ENCODE measurements at places on chromosomes 2 and 18.

GRCh38 chr2:36577884-36578283 lies 20.1 kb downstream of the FEZ2 start:
- no peak for DNase-seq

DNA sequence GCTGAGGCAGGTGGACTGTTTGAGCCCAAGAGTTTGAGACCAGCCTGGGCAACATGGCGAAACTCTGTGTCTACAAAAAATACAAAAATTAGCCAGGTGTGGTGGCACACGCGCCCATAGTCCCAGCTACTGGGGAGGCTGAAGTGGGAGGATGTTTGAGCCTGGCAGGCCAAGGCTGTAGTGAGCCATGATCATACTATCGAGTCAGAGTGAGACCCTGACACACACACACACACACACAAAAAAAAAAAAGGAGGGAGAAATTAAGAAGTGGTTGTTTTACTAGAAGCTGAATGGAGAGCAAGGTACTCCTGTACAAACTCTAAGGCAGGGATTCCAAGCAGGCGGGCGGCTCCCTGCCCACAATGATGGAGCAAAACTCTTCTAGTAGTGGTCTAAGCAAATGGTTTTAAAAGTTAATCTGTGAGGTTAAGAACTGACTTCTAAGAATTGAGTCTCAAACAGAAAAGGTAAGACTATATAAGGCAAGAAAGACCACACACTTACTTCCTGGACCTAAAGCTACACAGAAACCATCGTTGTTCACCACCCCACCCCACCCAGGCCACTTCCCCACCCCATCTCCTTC lies 2.6 kb downstream of the ANKRD44 start:
- DNase-seq = no peak

DNA sequence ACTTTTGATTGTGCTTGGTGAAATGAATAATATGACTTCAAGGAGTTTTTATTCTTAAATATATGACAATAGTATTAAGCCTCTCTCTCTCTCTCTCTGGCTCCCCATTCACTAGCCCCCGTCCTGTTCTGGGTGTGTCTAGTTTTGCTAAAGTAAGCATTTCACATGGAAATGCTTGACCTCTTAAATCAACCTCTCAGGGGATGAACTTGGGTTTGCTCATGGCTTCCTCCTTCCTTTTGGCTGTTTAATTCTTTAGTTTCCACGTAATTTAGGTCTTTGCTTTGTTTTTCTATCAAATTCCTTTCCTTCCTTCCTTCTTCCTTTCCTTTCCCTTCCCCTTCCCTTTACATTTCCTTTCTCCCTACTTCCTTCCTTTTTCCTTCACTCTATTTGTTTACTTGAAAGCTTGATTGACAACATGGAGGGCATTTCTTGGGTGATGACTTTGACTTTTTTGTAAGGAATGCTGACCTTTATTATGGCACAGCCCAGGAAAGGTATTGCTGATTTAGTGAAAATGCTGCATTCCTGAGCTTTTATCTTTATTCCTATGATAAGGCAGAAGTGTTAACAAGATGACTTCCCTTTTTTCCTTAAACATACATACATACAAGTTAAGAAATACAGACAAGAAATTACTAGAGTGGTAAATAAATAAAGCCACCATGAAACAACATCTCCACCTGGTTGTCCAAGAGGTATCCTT lies 3.6 kb downstream of the DPP4 start:
- no peak for DNase-seq

GRCh38 chr2:67499989-67500388 lies 102.9 kb downstream of the ETAA1 start:
- DNase-seq = no peak

DNA sequence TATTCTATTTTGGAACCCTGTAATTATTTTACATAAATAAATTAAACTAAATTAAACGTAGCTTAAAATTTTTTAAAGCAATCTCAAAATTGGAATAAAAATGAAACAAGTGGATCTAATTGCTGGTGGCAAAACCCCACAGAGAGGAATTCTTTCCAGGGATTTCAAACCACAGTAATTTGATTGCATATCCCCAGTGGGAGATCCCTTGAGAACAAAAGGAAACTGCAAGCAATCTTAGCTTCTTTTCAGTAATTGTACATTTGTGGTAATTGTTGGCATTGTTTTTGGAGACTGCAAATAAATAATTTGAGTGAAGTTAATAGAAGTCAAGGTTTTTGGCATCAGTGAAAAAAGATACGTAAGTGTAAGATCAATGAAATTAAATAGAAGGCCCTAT lies 58.7 kb upstream of the MYCN start:
- DNase-seq = no peak

GRCh38 chr2:15346624-15347023 lies 214.5 kb downstream of the NBAS start:
- no peak for DNase-seq

DNA sequence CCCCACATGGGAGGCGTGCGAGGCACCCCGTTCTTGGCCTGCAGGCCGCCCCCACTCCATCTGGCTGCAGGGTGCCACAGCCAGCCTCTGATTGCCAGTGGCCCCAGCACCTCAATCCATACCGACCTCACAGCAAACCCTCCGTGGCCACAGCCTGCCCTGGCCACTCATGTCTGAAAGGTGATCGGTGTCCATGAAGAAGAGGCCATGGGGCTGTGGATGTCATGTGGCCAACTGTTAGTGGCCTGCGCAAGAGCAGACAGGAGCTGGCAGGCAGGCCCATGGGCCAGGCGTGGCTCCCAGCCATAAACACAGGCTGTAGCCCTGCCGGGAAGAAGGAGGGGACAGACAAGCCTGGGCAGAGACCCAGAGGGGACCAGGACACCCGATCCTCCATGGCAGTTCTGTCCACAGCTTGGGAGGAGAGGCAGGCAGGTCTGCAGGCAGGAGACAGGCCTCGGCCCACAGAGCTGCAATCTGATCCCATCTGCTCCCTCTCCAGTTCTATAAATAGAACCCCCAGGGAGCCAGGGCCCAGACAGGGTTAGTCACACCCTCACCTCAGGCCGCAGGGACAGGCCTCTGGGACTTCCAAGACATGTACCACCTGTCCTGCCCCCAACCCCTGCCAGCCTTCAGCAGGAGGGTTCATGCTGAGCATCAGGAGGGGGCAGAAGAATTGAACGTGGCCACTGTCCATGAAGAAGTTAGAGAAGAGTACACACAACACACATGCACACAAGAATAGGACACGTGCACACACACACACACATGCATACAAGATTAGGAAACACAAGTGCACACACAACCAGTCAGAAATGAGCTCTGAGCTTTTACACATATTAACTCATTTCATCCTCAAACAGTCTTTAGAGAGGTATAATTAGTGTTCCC lies 16.9 kb downstream of the STEAP3 start:
- DNase-seq = no peak

DNA sequence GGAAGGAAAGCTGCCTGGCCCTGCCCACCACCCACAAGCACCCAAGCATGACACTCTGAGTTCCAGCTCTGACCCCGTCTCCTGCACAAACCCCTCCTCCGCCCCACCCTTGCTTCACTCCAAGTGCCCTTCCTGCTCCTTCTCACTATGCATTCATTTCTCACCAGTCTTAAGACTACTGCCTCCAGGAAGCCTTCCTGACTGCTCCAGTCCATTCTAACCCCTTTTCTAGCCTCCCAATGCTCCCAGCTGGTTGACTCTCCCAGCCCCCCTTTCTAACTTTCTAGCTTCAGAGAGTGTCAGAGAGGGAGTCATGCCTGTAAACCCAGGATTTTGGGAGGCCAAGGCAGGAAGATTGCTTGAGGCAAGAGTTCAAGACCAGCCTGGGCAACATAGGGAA lies 8.2 kb upstream of the NAGK start:
- DNase-seq = no peak

GRCh38 chr2:28627722-28628480 lies 123.7 kb upstream of the PPP1CB start:
- DNase-seq = no peak

GRCh38 chr18:62768558-62768943 lies 53.2 kb downstream of the PHLPP1 start:
- no peak for DNase-seq

DNA sequence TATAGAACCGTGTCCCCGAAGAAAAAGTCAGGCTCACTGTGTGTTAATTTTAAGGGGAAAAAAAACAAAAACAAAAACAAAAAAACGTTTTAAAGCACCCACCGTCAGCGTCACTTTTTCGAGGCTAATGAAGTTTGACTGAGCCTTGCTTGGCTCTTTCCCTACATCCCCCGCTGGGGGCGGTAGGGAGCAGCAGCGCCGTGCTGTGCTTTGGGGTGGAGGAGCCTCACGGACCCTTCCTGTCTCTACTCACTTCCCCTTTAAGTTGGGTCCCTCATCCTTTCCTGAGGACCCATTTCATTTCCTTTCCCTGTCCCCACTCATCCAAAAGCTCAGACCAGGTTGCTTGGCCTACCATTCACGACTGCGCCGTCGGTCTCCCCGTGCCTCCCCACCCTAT lies 82.8 kb upstream of the RPL31 start:
- no peak for DNase-seq

GRCh38 chr2:42367835-42368234 lies 6.8 kb upstream of the COX7A2L start:
- DNase-seq = no peak

GRCh38 chr2:96894151-96894531 lies 24.3 kb upstream of the SEMA4C start:
- no peak for DNase-seq

DNA sequence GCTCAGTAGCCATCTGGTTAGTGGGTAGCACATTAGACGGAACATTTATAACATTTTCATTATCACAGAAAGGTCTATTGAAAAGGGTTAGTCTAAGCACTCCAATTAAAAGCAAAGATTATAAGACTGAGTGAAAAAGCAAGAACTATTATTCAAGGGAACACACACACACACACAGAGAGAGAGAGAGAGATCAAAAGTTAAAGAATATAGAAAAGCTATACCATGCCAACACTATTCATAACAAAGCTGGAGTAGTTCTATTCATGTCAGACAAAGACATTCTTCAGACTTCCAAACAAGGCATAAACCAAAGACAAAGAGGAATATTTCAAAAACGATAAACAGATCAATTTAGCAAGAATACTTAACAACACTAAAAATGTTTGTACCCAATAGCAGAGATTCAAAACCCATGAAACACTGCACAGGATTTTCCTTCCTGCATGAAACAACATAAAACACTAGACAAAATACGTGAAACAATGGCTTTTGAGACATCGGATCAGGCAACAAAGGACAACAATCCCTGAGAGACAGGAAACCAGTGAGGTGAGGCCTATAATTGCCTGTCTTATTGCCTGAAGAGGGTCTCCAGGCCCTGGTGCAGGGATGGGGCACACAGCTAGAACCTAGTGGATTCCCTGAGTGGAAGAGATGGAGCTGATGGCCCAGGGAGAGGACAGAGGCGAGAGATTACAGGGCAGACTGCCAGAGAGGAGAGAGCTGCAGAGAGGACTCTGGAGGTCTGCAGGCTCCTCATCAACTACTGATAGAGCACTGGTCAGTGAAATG lies 83.6 kb upstream of the NPAS2 start:
- no peak for DNase-seq

GRCh38 chr2:163556511-163556910 lies 179.3 kb downstream of the FIGN start:
- DNase-seq = no peak

DNA sequence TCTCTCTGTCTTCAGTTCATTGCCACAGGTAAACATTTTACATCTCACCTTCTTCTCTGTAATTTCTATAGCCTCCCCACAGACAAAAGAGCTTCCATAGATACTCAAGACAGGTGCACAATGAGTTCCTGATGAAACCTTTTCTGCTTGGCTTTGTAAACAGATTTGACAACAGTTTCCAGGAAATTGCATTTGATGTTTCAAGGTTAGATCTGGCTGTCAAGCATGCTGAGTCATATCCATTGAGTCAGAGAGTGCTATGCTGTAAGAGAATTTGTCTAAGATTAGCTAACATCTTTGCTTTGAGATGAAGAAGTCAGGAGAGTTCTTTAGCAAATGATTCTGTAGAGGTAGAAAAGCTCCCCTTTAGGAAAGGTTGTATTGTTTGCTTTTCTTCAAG lies 40.6 kb upstream of the MAP2 start:
- no peak for DNase-seq

GRCh38 chr2:150885774-150886386 lies 375.8 kb downstream of the RBM43 start:
- no peak for DNase-seq

DNA sequence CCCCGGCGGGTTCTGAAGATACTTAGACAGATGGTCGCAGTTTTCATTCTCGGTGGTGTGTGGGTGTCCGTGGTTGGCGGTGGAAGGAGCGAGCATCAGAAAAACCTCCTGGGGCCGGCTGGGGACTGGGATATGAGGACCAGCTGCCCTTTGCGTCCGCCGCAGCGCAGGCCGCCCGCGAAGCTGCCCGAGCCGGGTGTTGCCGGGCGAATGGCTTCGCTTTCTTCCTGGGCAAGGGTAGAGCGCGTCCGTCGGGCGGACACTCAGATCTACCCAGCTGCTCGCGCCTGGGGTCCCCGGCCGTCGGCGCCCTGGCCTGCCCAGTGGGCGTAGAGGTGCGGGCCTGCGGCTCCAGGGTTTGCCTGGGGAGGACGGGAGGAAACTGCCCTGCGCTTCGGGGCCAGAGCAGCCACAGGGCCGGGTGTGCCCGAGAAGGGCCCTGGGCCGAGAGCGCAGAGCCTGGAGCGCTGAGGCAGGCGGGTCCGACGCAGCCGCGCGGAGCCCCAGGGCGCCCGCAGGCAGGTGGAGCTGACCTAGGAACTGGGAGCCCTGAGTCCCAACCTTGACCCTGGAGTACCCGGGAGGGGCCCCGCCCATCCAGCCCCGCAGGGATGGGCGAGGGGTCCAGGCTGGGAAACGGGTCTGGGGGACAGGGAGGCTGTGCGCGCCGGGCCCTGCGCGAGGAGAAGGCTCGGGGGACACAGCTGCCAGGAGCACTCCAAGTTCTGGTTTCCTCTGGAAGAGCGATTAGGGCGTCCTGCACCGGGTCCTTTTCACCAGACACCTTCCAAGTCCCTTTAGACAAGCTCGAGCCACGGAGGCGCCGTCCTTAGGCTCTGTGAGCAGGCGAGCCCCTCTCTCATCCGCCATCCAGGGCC lies 1.3 kb downstream of the TWIST2 start:
- no peak for DNase-seq

DNA sequence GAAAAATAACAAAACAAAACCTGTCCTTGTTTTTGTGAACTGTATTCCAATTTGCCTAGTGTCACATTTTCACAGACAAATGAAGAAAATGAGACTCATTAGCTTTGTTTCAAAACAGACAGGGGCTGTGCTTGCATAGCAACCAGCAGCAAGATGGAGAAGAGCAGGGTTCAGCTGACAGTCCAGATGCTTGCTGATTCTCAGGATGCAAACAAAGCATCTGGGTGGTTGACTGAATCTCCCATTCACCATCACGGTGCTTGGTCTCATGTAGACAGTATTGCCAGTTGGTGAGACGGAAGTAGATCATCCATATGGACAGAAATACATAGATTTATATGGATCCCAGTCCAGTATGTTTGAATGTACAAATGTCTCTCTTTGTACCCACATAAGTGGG lies 326.8 kb downstream of the CCDC85A start:
- no peak for DNase-seq

- no peak for DNase-seq
Observed at GRCh38 chr2:45382744-45383143, 228.3 kb downstream of the SRBD1 start.
